ENCODE measurements at places on chromosomes 12 and 14.
A peak's percentile ranks its signal among the peaks of the same experiment; 100 is the strongest.

DNA sequence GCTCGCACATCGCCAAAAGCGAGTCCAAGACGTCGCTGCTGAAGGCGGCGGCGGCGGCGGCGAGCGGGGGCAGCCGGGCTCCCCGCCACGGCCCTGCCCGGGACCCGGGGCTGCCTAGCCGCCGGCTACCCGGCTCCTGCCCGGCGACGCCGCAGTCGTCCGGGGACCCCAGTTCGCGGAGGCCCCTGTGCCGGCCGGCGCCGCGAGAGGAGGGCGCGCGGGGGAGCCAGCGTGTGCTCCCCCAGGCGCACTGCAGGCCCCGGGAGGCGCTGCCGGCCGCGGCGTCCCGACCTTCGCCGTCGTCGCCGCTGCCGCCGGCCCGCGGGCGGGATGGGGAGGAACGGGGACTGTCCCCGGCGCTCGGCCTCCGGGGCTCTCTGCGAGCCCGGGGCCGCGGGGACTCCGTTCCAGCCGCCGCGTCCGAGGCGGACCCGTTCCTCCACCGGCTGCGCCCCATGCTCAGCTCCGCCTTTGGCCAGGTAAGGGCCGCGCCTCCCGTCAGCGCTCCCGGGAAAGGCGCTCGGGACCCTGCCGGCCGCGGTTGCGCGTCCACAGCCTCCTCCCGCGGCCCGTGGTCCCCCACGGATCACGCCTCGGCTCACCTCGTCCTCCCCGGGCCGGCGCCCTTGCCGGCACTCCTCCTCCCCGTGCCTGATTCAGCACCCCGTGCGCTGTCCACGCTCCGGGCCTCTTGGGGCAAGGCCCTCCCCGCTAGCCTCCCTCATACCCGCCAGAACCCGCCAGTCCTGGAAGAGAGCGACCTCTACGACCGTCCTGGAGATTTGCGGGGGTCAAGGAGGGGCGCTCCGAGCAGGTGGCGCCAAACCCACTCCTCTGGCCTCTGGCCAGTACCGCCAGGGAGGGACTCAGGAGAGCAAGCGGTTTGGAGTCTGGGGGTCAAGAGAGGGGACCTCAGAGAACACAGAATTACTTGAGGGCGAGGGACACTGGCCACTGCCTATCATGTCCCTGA, 721 bp downstream of the CABP1 start:
- peak; percentile 7 for DNase-seq

GRCh38 chr12:57477710-57478681, 1.7 kb downstream of the ARHGAP9 start:
- DNase-seq: peak; percentile 59

DNA sequence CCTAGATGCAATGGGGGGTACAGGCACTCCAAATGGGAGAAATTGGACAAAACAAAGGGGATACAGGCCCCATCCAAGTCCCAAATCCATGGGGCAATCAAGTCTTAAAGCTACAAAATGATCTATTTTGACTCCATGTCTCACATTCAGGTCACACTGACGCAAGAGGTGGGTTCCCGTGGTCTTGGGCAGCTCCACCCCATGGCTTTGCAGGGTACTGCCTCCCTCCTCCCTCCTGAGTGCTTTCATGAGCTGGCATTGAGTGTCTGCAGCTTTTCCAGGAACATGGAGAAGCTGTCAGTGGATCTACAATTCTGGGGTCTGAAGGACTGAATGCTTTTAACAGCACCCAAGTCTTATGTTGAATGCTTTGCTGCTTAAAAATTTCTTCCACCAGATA, 274.5 kb upstream of the LRIG3 start:
- no peak for DNase-seq

DNA sequence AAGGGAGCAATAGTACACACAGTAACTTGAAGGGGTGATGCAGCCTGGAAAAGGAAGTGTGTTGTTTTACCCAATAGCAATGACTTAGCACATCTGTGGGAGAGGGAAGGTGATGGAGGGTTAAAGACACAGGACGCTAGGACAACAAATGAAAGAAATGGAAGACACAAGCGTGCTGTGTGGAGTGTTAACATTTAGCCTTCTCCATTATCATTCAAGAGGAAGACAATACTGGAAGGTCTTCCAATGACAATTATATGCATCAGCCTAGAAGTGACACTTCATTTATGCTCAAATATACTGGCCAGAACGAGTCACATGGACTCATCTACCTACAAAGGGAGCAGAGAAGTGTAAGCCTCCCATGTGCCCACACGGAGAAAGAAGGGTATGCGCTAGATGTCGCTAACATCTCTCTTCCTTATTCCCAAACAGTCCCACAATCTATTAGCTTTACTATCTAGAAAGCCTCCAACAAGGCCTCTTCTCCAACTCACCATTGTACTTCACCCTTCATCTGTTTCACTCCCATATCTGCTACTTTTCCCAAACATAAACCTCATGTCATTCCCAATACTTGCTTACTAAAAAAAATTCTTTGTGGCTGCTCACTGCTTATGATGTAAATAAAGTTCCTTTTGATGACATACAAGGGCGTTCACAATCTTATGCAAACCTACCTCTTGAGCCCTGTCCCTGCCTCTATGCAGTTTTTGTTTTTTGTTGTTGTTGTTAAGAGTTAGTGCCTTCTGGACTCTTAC, 20.3 kb downstream of the PPM1H start:
- DNase-seq: peak; percentile 52

GRCh38 chr12:96749999-96750398, 157.1 kb upstream of the NEDD1 start:
- no peak for DNase-seq

DNA sequence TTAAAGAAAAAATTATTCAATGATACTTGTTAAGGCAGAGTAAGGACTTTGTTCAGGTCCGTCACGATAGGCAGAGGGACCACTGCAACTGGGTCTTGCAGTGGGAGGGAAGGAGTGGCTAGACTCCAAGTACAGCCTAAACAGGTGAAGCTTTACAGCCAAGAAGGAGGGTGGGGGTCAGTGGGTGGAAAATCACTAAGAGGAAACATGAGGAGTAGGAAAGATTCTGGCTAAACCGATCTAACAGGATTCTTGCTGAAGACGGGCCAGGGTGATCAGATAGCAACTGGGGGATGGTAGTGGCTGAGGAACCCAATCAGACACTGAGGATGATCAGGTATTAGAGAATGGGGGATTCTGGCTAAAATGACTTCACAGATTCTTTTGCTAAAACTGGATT, 100.2 kb downstream of the TTC7B start:
- DNase-seq: no peak

DNA sequence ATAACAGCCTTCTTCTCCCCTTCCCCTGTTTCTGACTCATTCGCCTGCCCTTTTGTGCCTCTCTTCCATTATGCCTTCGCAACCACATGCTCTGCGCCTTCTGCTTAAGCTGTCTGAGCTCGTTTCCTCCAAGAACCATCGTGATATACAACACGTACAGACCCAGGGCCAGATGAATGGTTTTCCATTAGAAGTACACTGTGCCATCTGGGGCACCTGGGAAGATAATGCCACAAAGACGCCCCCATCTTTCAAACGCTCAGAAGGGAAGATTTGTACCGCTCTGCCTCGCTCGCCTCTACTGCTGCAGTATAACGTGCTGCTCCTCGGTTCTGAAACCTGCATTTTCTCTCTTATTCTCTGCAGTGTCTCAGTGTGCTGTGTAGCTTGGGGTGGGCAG, 470.9 kb upstream of the STXBP6 start:
- DNase-seq: no peak

DNA sequence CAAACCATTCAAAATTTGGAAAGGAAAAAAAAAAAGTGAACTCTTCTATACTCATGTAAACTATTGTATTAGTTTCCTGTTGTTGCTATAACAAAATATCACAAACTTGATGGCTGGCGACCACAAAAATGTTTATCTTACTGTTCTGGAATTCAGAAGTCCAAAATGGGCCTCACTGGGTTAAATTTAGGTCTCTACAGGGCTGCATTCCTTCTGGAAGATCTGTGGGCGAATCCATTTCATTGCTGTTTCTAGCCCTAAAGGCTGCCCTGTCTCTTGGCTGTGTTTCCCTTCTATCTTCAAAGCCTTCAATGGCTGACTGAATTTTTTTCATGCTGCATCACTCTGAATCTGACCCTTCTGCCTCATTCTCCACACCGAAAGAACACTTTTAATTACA, 105.1 kb upstream of the NAV3 start:
- no peak for DNase-seq

- no peak for DNase-seq
These were observed 111.6 kb upstream of the EGLN3 start for GRCh38 chr14:34062353-34062973.

- no peak for DNase-seq
These were observed 29.7 kb downstream of the EML1 start for GRCh38 chr14:99822800-99823455.

DNA sequence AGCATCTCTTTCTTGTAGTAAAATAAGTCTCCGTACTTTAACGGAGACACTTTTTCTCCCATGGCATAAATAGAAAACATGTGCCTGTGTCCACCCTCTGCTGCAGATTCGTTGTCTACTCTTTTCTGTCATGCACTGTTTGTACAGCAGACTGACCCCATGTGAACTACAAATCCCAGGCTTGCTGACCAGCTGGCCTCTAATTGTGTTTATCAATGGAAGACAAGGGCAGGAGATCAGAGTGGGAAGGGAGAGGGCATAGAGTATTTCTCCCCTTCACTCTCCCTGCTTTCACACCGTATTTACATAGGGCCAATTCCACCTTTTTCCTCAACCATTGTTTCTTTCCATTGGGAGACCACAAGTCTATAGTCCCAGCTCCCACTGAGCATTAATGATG, 31.0 kb upstream of the TMTC2 start:
- DNase-seq: no peak

DNA sequence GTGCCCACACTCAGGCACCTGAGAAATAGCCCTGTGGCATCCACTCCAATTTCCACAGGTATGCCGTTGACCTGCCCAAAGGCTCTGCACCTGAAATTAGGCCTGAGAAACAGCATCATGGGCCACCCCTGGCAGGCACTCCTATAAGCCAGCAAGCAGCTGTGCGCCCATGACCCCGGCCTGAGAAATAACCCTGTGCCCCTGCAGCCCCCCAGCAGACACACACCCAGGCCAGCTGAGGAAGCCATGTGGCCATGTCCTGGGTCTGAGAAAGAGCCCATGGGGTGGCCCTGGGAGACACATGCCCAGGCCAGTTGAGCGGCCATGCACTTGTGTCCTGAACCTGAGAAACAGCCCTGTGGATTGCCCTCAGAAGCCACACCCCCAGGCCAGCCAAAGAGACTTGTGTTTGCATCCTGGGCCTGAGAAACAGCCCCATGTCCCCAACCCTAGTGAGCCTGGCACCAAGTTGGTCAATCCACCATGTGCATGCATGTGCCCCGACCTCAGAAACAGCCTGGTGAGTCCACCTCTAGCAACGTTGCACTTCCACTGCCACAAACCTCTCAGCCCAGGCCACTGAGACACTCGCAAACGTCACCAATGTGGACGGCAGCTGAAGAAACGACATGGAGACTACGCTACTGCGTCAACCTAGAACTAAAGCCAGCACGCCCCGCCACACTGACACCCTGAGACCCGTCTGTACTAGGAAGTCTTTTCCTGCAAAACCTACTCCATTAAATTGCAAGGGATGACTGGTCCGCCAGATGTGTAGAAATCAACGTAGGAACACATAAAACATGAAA, 411.9 kb downstream of the TMEM121 start:
- no peak for DNase-seq
